ENCODE measurements at places on chromosomes 3 and 15.

DNA sequence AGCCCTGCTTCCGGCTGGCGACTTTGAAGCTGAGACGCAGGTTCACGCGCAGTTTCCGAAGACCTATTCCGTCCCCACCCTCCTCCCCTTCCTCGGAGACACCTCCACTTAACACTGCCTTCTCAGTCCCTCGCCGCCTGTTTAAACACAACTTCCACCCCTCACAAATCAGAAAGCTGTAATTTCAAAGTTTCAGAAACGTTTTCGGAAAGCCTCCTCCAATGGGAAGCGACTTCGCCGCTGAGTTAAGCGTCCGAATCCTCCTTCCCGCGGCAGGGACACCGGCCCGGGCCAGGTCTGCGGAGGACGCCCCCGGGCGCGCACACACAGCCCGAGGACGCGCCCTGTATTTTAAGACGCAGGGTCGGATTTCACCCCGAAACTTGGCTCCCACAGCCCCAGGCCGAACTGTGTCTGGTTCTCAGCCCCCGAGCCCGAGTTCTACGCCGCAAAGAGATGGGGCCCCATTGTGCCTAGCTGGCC, 559 bp upstream of the LRRN1 start:
- peak; percentile 16 for DNase-seq

DNA sequence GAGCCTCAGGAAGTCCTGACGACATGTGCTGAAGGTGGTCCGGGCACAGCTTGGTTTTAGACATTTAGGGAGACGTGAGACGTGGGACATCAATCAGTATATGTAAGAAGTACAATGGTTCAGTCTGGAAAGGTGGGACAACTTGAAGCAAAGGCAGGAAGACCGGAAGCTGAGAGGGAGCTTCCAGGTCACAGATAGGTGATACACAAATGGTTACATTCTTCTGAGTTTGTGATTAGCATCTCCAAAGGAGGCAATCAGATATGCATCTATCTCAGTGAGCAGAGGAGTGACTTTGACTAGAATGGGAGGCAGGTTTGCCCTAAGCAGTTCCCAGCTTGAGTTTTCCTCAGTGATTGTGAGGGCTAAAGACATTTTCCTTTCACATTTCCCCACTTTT, 282.1 kb downstream of the RYR3 start:
- DNase-seq, result no peak

GRCh38 chr15:78715930-78716329, 74.9 kb upstream of the CHRNB4 start:
- DNase-seq, result no peak

- no peak for DNase-seq
Measured at GRCh38 chr15:82640672-82641071, 6.5 kb downstream of the CPEB1 start.

- DNase-seq, result no peak
Measured at GRCh38 chr3:121424549-121424948, 121.2 kb downstream of the POLQ start.

GRCh38 chr3:186361762-186362536, at the start of gene DGKG:
Gene DGKG (minus strand): TSS chr3:186362234. CDS start chr3:186320459, 41,775 bp downstream.
- peak; percentile 86 for DNase-seq

GRCh38 chr3:129812589-129812988, 80.9 kb downstream of the TMCC1 start:
- no peak for DNase-seq

DNA sequence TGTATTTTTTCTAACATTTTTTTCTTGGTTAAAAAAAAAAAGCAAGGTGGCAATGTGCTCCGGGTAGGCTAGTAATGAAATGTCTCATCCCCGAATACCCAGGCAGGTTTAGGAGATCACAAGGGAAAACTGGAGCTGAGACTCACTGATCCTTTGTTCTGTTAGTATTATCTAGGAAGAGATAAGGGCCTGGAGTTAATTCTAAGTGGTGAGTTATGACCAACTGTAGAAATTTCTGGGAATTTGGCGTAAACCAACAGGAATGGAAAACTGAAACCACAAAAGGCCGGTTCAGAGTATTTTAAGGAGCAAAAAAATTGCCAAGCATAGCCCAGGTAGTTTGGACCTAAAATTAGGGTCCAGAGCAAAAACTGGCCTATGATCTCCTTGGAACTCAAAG, 12.4 kb downstream of the PPM1M start:
- DNase-seq, result no peak

- DNase-seq, result no peak
Measured at GRCh38 chr15:70222606-70223005, 124.9 kb upstream of the TLE3 start.

- no peak for DNase-seq
Measured at GRCh38 chr3:57701781-57702180, 8.9 kb upstream of the DENND6A start.

DNA sequence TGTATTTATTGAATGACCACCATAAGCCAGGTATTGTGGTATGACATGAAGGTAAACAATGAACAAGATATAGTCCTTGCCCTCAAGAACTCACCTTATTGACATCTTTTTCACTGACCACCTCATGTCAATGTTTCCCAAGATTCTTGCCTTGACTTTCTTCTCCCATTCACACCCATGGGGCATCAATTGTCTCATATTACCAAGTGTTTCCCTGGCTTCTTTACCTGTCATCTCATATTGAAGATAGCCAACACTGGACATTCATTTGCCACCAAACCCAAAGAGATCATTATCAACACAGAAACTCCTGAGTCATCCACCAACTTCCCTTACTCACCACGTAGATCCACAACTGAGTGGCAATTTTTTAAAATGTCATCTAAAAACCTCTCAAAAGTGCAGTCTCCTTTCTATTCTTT, 2.2 kb downstream of the EFHB start:
- no peak for DNase-seq

GRCh38 chr3:194102436-194102835, 33.5 kb upstream of the HES1 start:
- no peak for DNase-seq

- DNase-seq, result no peak
Measured at GRCh38 chr3:27094721-27095120, 274.5 kb downstream of the NEK10 start.

DNA sequence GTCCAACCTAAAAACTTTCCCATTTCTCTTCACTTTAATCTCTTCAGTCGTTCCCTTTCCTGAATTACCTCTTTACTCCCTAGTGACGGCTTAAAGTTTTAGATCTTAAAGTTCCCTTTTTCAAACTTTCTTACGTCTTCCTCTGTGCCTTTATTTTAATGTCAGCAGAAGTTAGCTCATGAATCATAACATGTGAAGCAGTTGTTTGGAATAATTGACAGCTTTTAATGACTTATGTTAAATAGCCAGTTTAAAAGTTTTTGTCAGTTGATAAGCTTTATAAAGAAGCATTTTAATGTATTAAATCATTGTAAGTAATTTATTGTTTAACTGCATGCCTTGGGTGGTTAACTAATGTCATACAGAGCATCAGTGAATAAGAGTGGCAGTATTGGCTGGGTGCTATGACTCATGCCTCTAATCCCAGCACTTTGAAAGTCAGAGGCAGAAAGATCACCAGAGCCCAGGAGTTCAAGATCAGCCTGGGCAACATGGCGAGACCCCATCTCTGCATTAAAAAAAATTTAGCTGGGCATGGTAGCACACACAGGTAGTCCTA, 33.9 kb downstream of the PIK3CA start:
- no peak for DNase-seq

DNA sequence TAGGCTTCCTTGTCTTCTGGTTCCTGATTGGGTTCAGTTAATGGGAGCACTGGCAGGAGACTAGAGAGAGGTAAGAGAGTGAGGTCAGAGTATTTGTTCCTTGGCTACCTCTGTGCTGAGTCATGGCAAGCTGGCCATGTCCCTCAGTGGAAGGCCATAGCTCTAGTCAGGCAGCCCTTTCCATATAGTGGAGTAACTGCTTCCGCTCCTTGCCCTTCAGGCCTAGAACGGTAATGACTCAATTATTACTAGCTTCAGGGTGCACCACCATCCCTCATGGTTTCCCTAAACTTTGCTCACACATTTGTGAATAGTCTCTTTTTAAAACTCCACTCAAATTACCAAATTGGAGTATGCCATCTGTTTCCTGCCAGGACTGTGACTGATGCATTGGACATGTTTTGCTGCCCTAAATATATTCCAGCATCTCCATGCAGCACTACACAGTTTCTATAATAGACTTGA, 10.5 kb upstream of the ANO10 start:
- no peak for DNase-seq

DNA sequence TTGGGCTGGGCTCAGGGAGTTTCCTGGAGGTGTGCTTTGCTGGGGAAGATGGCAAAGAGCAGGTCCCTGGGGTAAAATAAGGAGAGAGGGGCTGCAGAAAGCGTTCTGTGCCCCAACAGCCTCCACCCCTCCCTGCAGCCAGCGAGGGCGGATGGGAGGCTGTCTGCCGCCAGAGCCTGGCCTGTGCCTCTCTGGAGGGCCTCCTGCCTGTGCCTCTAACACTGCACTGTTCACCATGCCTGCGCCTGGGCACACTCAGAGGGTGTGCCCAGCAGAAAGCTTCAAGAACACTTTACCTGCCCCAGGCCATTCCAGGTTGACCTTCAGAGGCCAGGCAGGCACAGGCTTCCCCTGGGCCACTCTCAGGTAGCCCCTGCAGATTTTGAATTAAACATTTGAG, 77.7 kb upstream of the KLF13 start:
- DNase-seq, result no peak

- DNase-seq, result no peak
Measured at GRCh38 chr3:160169139-160169976, 55.9 kb upstream of the C3orf80 start.

DNA sequence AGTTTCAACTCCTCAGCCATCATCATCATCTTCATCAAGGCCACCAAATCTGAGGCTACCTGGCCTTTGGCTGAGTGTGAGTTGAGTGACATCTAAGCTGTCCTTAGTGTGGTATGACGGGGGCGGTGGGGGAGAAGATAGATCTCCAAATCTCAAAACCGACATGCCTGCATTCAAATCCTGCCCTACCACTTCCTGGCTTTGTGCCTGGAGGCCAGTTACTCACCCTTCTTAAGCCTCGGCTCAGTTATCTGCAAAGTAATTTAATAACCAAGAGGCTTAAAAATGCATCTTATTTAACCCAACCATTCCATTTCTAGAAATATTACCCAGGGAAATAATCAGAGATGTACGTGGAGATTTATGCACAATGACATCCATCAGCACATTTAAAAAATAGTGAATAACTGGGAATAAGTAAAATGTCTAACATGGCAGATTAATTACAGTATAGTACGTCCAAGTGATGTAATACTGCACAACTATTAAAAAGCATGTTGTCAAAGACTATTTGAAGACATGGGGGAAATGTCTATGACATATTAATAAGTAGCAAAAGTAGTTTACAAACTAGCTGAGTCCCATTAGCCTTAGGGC, 167.4 kb downstream of the NTRK3 start:
- no peak for DNase-seq

DNA sequence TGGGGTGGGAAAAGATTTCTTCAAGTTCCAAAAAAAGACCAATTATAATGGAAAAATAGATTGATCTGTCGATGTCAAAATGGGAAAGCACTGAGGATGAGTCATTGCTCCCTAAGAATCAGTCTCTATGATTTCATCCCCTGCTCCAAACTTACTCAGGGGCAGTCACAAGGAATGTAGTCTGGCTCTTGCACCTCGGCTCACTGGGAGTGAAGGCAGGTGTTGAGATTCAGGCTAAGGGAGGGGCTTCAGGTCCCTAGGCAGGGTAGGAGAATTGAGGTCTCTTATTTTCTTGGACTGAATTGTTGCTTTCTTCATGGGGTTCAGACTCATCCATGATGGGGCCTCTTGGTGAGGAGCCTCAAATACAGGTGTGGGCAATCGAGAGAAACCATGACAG, 14.2 kb downstream of the ESYT3 start:
- no peak for DNase-seq

DNA sequence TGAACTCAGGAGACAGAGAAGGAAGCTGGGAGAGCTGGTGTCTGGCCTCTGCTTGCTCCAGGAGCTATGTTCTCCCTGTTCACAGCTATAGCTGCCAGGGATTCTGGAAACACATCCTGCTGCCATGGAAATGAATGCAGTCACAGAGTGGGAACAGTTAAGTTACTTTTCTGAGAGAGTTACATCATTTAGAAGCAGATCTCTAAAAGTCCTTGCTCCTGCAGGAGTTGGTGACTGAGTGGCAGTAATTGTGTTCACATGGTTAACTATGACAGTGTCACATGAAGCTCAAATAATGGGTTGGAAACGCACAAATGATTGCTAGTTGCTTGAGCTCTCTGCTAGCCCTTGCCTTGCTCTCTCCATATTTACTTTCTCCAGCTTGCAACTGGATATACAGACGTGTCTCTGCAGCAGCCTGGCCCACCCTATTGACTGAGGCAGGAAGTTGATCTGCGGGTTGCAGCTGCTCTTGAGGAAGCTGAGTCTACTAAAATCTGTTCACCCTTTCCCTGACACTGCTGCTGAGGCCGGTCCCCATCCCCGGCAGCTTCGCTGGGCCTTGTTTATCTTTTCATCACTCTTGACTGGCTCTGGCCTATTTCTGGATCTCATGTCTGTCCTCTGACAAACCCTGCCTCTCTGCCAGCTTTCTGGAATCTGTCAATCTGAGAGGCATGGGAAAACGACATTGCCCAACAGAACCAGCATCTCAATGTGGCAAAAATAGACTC, 16.7 kb upstream of the ISLR start:
- no peak for DNase-seq

GRCh38 chr15:51048308-51048707, 46.4 kb downstream of the TNFAIP8L3 start:
- no peak for DNase-seq

- no peak for DNase-seq
Measured at GRCh38 chr3:27326629-27327545, 42.3 kb downstream of the NEK10 start.

GRCh38 chr3:109809513-109809912, 472.2 kb upstream of the DPPA4 start:
- no peak for DNase-seq

DNA sequence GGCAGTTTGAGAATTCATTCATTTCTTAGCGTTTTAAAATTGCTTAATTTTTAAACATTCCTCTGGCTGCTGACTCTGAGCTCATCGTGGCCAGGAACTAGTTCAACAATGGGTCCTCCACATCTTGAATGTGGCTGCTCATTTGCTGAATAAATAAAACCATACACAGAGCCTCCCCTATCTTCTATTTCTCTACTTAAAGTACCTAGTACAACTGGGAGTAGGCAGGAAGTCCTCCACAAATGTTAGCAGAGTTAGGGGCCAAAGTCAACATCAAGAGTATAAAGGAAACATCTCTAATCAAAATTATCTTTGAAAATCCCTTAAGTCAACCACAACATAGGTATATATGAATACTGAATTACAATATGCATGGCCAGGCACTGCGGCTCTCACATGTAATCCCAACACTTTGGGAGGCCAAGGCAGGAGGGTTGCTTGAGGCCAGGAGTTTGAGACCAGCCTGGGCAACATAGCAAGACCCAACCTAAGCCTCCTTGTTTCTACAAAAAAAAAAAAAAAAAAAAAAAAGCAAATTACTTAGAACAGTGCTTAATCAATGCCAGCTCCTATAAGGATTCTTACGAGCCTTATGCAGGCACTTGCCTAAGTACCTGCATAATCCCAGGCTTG, 57.5 kb upstream of the LMOD3 start:
- no peak for DNase-seq

- DNase-seq, result no peak
Measured at GRCh38 chr3:12191559-12191958, 32.8 kb upstream of the TIMP4 start.

GRCh38 chr3:187706971-187707370, 4.6 kb upstream of the RTP2 start:
- DNase-seq, result no peak

GRCh38 chr3:176769547-176770190, 427.6 kb downstream of the TBL1XR1 start:
- no peak for DNase-seq

GRCh38 chr3:127014536-127015281, 31.8 kb downstream of the PLXNA1 start:
- DNase-seq, result no peak
